ENCODE measurements at places on chromosomes 3 and 15.
A peak's percentile ranks its signal among the peaks of the same experiment; 100 is the strongest.

DNA sequence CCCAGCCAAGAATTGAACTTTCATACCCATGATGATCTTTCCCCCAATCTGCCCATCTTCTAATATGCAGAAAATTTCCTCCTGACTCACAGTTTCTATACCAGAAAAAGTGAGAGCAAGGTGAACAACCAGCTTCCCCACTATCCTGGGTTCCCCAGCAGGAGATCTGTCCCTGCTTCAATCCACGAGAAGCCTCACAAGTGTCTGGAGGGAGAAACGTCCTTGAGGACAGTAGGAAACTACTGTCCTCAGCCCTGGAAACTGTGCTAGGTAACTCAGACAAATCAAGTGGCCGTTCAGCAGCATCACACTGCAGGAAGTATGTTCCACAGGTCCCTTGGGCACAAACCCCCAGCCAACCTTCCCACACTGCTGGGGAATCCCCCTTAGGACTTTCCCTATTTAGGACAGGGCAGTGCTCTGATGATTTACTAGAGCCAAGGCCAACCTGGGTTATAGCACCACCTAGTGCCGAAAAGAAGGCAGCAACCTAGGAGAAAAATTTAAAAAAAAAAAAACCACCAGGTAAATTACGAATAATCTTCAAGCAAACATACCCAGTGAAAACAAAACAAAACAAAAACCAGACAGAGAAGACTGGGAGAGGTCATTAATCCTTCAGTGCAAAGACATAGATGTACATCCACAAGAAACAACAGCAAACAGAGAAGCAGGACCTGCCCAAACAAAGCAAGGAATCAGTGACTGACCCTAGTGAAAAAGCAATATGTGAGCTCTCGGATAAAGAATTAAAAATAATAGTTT is 36.0 kb downstream of the MORC1 start:
- no peak for DNase-seq

DNA sequence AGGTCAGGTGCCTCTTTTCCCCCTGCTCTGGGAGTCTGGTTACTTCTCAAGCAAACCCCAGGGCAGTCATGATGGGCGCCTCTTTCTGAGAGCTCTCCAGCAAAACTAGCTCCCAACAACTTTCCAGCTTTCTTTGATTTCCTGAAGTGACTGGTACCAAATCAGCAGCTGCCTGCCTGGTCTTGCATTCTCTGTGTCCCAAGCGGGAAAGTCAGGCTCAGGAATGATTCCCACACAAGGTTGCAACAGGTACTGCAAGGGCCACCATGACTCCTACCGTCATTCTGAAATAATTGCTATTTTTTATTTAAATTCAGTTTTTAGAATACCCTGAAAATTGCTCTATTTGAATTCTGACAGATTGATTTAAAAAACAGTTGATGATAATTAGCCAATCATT is 658.7 kb downstream of the SQOR start:
- DNase-seq, result no peak

GRCh38 chr15:71893691-71894090 is 83.3 kb downstream of the NR2E3 start:
- DNase-seq, result no peak

GRCh38 chr3:89104499-89104898 is 2.9 kb upstream of the EPHA3 start:
- peak; percentile 3 for DNase-seq

- no peak for DNase-seq
These were observed 3.7 kb downstream of the EOGT start for GRCh38 chr3:69009559-69010410.

DNA sequence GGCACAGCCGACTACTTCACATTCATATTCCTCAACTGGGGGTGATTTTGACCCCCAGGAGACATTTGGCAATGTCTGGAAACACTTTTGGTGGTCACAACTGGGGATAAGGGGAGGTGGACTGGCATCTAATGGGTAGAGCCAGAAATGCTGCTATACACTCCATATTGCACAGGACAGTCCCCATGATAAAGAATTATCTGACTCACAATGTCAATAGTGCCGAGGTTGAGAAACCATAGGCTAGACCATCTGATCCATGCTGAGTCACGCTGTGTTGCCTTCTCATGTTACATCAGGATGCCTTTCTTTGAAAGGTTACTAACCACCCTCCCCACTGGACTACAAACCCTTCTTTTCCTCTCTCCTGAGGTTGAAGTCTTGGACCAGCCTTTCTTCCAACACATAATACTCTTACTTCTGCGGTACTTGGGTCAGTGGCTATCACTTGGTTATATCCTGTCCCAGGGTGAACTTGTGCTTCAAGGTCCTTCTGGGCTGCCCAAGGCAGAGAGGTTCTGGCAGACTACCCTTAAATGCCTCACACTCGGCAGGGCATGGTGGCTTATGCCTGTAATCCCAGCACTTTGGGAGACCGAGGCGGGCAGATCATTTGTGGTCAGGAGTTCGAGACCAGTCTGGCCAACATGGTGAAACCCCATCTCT is 68.8 kb downstream of the CTNNB1 start:
- peak; percentile 61 for DNase-seq

- no peak for DNase-seq
These were observed 98.1 kb upstream of the UBE2E2 start for GRCh38 chr3:23105048-23105447.

- no peak for DNase-seq
These were observed 39.0 kb downstream of the CFAP100 start for GRCh38 chr3:126433496-126434263.

GRCh38 chr15:31871166-31871886 is 159.0 kb upstream of the CHRNA7 start:
- DNase-seq, result peak; percentile 34

DNA sequence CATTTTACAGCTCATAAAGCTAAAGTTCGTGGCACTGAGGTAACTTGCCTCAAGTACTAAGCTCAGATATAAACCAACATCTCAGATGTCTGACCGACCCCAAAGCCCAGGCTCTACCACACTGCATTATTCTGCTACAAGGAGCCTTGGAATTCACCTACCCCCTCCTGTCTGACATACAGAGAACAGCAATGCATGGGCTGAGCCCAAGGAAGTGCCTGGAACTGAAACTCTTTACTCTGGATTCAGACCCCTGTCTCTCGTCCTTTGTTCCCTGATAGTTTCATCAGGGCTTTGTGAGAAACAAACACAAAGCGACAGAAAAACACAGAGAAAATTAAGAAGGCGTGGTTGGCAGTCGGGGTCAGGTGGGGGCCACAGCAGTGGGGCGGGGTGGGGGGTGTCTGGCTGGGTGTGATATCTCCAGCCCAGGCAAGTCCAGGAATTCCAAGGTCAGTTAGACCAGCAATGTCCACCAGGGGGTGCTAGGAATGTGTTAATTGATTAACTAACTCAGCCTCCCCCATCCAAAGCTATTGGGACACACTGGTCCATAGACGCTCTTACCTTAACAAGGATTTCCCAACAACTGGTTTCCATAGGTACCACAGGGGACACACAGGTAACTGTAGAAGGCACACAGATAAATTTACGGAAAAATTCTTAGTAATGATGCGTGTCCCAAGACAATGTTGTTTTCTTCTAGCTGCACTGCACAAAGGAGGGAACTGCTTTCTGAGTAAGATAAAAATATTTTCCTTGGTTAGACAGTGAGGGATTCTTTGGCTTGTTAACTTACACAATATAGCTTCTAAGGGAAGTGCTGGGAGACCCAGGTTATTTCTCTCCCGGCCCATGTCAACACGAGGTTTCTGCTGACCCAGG is 18.8 kb upstream of the SSUH2 start:
- DNase-seq, result peak; percentile 60

- peak; percentile 6 for DNase-seq
These were observed 338.3 kb upstream of the ZNF385D start for GRCh38 chr3:22089284-22089683.

GRCh38 chr3:197151580-197151979 is 122.0 kb upstream of the MELTF start:
- peak; percentile 82 for DNase-seq

- no peak for DNase-seq
These were observed 70.6 kb downstream of the ASB7 start for GRCh38 chr15:100672959-100673358.
